Left ventricle myocardium inferior (tissue), 1 donor: ENCODE measurements at places on chromosomes 6 and 20. TPM values are rescaled to one million over a fixed set of nuclear protein-coding genes. Genes with fewer than 3 reads are reported as not detected.
A peak's percentile ranks its signal among the peaks of the same experiment; 100 is the strongest.

Gene PRICKLE4
- 0.88 TPM for total RNA-seq

Gene SAPCD1
- total RNA-seq: not detected

Gene RIPPLY2
- not detected for total RNA-seq

Gene PAX1
- total RNA-seq: not detected

Gene RBPJL
- total RNA-seq: not detected

Gene WFDC12
- total RNA-seq: not detected

Gene DEFB112
- total RNA-seq: not detected

Gene OR2J3
- total RNA-seq: not detected

Gene TFAP2D
- not detected for total RNA-seq

DNA sequence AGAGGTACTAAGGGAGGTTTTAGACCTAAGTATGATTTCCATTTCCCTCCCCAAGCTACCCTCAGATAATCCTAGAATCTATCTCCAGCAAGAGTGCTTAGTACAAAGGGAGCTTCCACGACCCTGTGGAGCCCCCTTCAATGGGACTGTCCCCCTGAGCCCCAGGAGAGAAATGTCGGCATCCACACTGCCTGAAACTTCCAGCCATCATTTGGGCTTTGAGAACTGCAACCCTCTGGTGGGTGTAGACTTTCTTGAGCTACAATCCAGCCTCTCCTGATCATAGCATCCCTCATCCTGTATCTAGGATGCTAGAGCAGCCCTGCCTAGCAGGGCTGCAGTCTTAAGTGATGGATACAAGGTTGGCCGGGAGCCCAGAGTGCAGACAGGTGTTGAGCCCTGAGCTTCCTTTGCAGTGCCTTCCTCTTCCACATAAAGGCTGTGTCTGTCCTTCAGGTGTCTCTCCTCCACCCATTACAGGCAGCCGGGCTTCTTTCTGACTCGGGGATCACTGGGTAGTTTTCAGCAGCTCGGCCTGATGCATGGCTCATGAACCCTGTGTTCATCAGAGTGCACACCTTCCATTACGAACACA, 424.5 kb downstream of the PREX1 start:
- no peak overlapping the region for H3K27ac ChIP-seq
- H3K27me3 ChIP-seq: no peaks in the 10 kb centered on the region
- peaks cover 17% of the 10 kb centered on the region for H3K4me1 ChIP-seq
- no peak overlapping the region for H3K4me3 ChIP-seq
- no peaks in the 10 kb centered on the region for H3K36me3 ChIP-seq

DNA sequence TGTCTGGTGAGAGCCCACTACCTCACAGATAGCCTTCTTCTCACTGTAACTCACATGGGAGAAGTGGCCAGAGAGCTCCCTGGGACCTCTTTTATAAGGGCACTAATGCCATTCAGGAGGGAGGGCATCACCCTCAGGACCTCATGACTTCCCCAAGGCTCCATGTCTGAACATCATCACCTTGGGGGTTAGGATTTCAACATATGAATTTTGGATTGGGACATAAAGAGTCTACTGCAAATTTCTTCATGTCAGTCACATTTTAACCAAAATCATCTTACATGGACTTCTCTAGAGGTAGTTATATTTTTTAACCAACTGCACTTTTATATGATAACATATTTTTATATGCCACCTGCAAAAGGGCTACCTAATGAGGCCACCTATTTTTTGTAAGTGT, 324.7 kb downstream of the PLCB1 start:
- no peaks in the 10 kb centered on the region for H3K36me3 ChIP-seq
- no peak for DNase-seq
- H3K27me3 ChIP-seq: no peaks in the 10 kb centered on the region
- H3K4me3 ChIP-seq: no peak overlapping the region
- no peak overlapping the region for H3K27ac ChIP-seq

DNA sequence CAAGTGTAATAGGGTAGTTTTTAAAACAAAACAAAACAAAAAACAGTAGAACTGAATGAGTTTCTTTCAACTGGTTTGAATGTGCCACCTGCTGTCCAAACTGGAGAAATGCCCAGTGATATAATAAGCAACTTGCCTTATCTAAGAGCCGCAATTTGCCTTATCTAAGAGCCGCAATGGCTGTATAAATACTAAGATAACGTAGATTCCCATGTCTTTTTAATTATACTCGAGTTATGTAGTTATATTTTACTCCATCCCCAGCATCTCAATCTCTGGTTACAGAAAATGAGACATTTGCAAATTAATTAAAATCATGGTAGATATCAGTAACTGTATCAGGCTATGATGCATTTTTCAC, 67.2 kb downstream of the RPP40 start:
- no peak overlapping the region for H3K4me3 ChIP-seq
- no peaks in the 10 kb centered on the region for H3K36me3 ChIP-seq
- no peaks in the 10 kb centered on the region for H3K27me3 ChIP-seq
- H3K4me1 ChIP-seq: peaks cover 43% of the 10 kb centered on the region

- H3K27ac ChIP-seq: no peak overlapping the region
- no peak for DNase-seq
- no peaks in the 10 kb centered on the region for H3K27me3 ChIP-seq
- peaks cover 15% of the 10 kb centered on the region for H3K4me1 ChIP-seq
Observed at GRCh38 chr20:17749626-17749977, 49.8 kb downstream of the BANF2 start.

- no peaks in the 10 kb centered on the region for H3K27me3 ChIP-seq
- H3K4me1 ChIP-seq: peaks cover 24% of the 10 kb centered on the region
- no peak for DNase-seq
Observed at GRCh38 chr6:53703047-53703446, 37.5 kb upstream of the KLHL31 start.

GRCh38 chr20:5072756-5073659, 46.8 kb downstream of the PCNA start:
- peak; percentile 88 for DNase-seq
- H3K36me3 ChIP-seq: no peaks in the 10 kb centered on the region
- H3K27me3 ChIP-seq: no peaks in the 10 kb centered on the region
- peaks cover 18% of the 10 kb centered on the region for H3K4me1 ChIP-seq
- peak overlapping the region; percentile 68 for H3K27ac ChIP-seq
- H3K4me3 ChIP-seq: no peak overlapping the region

DNA sequence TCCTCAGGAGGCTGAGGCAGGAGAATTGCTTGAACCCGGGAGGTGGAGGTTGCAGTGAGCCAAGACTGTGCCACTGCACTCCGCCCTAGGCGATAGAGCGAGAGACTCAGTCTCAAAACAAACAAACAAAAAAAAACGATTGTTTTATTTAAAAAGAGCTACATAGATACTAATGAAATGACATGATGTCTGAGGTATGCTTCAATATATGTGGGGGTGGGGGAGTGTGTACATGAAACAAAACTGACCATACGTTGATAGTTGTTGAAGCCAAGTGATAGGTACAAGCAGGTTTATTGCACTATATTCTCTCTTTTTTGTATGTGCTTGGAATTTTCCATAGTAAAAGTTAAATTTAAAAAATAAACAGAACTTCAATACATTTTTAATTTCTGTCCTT, 240.1 kb downstream of the TFAP2A start:
- no peak for DNase-seq
- H3K36me3 ChIP-seq: no peaks in the 10 kb centered on the region
- H3K4me3 ChIP-seq: no peak overlapping the region
- H3K27ac ChIP-seq: no peak overlapping the region
- no peaks in the 10 kb centered on the region for H3K4me1 ChIP-seq
- H3K27me3 ChIP-seq: no peaks in the 10 kb centered on the region

DNA sequence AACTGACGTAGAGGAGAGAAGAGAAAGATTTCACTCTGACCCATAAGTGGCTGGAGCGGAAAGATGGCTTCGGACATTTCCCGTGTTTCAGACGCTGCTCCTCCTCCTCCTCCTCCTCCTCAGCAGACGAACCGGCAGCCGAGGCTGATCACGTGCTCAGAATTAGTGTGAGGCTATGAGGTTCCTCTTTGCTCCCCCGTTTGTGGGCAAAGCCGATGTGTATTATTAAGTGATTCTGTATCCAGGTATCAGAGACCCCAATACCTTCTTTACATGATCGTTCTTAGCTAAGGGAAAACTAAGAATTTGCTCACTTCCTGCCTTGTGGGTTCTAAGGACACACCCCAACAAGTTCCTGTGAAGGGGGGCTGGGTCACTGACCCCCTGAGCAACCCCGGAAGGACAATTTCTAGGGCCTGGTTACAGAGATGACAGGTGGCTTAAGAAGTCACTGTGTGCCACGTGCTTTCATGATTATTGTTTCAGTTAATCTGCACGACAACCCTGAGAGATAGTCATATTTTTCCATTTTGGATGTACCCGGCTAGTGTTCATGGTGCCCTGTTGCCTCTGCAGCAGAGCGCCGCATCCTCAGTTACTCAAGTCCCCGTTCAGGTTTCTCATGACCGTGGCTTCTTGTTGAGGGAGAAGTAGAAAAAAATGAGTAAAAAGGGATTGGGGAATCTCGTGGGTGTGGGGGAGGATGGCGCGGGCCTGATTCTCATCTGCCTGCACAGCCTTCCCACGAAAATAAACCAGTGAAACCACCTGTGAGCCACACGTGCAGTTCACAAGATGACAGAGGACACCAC, 671.8 kb downstream of the QKI start:
- H3K4me3 ChIP-seq: peak overlapping the region; percentile 53
- H3K36me3 ChIP-seq: no peaks in the 10 kb centered on the region
- peak overlapping the region; percentile 91 for H3K27ac ChIP-seq

DNA sequence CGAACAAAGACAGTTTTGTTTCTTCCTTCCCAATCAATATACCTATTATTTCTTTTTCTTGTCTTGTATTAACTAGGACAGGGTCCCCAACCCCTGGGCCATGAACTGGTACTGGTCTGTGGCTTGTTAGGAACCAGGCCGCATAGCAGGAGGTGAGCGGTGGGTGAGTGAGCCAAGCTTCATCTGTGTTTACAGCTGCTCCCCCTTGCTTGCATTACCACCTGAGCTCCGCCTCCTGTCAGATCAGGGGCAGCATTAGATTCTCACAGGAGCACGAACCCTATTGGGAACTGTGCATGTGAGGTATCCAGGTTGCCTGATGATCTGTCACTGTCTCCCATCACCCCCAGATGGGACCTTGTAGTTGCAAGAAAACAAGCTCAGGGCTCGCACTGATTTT, 151.9 kb downstream of the CDKAL1 start:
- H3K27me3 ChIP-seq: no peaks in the 10 kb centered on the region
- H3K4me1 ChIP-seq: peaks cover 7% of the 10 kb centered on the region
- no peak overlapping the region for H3K27ac ChIP-seq

- H3K4me1 ChIP-seq: peaks cover 19% of the 10 kb centered on the region
- no peak for DNase-seq
- H3K27ac ChIP-seq: peak overlapping the region; percentile 31
- H3K4me3 ChIP-seq: no peak overlapping the region
- peaks cover 10% of the 10 kb centered on the region for H3K36me3 ChIP-seq
Observed at GRCh38 chr20:35318502-35319157, 26.4 kb upstream of the FAM83C start.

DNA sequence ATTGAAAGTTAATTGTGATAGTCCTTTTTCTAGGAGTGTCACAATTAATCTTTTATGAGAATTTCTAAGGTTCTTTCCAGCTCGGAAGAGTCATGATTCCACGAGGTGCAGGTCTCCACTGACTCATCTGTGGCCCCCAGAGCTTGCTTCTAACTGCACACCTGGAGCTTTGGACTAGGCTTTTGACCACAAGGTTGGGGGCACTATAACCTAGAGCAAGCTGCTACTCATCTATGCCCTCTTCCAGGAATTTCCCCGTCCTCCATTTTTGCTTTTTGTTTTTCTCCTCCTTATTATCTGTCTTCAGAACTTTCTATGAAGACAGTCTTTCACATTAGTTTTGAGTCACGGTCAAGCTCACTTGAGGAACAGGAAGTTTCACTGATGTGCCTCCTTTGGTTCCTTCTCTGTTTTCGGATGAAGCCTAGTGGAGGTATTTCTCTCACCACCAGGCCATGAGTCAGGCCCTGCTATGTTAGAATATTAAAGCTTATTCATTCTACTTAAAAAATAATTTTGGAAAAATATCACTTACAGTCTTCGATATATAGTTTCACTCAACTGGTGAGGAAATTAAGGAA, 119.2 kb upstream of the INSM1 start:
- H3K36me3 ChIP-seq: no peaks in the 10 kb centered on the region
- H3K4me1 ChIP-seq: no peaks in the 10 kb centered on the region
- H3K27me3 ChIP-seq: peaks cover 11% of the 10 kb centered on the region
- H3K4me3 ChIP-seq: no peak overlapping the region
- no peak overlapping the region for H3K27ac ChIP-seq
- DNase-seq: no peak

DNA sequence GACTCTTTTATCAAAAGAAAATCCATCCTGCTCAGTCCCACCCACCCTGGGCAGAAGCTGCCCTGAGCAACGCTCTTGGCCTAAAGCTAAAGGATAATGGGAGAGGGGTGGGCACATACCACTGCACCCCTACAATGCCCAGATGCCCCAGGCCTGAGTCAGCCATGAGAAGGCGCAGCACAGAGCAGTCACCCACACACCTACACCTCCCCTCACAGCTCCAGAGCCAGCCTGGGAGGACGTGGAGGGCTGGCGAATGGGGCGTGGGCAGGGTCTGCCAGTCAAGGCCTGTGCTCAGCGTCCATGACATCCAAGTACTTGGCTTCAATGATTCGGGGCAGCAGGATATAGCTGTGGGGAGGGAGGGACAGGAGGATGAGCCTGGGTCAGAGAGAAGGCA, 11.5 kb downstream of the SLC4A11 start:
- DNase-seq: no peak
- H3K27me3 ChIP-seq: no peaks in the 10 kb centered on the region
- no peak overlapping the region for H3K27ac ChIP-seq
- H3K36me3 ChIP-seq: peaks cover 1% of the 10 kb centered on the region

DNA sequence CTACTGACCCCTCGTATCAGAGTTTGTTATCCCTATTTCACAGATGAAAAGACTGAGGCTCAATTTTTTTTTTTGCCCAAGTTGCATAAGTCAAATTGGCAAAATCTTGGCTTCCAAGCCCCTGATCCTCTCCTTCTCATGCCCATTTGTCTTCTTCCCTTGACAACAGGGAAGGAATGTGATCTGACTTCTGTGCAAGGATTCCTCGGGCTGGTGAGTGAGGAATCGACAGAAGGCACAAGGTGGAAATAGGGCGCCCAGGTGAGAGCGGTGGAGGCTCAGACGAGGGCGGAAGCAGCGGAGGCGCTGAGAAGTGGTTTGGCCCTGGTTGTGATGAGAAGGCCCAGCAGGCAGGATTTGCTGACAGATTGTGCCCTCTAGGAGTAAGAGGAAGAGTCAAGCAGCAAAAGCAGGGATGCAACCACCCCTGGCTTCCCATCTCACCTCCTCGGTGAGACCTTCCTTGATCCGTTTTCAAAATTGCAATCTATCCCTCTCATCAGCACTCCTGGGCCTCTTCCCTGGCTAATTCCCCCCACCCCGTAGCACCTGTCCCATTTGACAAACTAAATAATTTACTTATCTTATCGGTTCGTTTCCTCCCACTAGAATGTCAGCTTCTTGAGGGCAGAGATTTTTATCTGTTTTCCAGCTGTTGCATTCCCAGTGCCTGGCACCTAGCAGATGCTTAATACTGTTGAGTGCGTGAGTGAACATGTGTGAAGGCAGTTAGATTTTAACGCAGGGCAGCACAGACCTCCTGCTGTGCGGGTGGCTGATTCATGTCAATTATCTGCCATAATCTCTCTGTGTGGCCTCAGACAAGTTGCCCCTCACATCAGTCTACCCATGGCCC, 3.7 kb upstream of the SIRPA start:
- H3K27me3 ChIP-seq: peaks cover 13% of the 10 kb centered on the region
- H3K27ac ChIP-seq: no peak overlapping the region
- DNase-seq: no peak
- no peak overlapping the region for H3K4me3 ChIP-seq
